ENCODE measurements at places on chromosomes 13 and 19. TPM values are rescaled to one million over a fixed set of nuclear protein-coding genes. Genes with fewer than 3 reads are reported as not detected.

The CTXN1 gene
- 3.3 TPM for polyA plus RNA-seq

The APOC4 gene
- polyA plus RNA-seq, result not detected

The PIBF1 gene
- 13.9 TPM for polyA plus RNA-seq

The LILRA1 gene
- polyA plus RNA-seq, result 1.7 TPM

The HMG20B gene
- 71.0 TPM for polyA plus RNA-seq
